Testis (tissue), 5 donors: ENCODE measurements at places on chromosomes 13 and 19.

DNA sequence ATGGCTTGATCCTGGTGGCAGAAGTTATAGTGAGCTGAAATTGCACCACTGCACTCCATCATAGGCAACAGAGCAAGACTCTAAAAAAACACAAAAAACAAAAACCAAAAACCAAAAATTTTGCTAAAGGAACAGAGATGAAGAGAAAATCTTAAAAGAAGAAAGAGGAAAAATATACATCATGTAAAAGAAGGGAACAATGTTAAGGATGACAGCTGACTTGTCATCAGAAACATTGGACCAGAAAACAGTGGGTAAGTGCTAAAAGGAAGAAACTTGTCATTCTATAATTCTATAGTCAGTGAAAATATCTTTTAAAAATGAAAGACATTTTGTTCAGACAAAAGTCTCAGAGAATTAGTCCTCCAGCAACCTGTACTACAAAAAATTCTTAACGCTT is 93.8 kb downstream of the WASF3 start:
- no peak for DNase-seq

- DNase-seq: no peak
These were observed 1524.0 kb downstream of the SLITRK1 start for GRCh38 chr13:82358284-82358683.

DNA sequence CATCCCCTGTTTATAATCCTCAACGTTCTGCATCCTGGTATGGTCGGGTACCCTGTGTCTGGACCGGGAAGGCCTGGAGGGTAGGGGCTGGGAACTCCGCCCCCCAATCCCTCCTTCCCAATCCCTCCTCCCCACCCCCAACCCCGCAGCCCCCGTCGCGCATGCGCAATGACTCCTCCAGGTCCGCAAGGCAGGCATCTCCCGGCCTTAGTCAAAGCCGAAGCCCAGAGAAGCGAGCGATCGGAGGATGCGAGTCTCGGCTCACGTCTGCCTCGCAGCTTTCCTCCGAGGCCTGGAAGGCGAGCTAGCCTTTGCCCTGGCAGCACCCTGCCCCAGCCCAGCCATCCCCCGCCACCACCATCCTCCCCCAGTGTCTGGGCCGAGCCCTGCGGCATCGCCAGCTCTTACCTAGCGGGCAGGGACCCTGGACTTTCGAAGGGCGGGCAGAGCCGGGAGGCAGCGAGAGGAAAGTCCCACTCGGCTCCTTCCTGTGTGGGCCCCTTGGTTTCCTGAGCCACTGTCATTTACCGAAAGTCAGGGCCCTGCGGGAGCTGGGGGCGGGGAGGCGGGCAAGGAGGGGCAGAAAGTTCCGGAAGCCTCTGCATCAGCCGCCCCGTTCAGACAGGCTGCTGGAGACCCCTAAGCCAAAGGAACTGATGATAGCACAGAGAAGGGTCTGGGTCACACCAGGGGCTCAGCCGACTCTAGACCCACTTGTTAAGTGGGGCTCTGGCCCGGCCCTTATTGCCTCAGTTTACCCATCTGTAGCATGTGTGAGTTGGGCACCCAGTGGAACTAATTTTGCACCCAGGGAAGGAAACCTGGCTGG is at the start of gene JAK3:
JAK3 (minus strand) TSS at position 445 of the 829 bp plus-strand sequence. CDS start 3,565 bp downstream, outside the sequence.
- DNase-seq: peak; percentile 71

DNA sequence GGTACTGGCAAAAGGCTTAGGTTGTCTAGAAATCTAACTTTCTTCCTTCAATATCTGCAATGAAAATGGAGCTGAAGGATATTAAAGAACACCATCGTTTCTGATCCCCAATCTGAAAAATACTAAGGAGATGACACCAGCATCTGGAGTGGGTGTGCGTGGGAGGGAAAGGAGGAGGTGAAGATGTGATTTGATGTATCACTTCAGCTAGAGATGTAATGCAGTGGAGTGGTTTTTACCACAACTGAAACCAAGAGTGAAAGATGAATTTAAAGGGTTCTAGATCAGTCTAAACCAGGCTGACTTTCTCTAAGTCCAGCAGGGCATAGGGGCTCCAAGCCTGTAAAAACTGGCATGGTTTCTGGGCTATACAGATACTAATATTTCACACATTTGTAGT is 148.4 kb downstream of the AKAP11 start:
- no peak for DNase-seq

- DNase-seq: no peak
These were observed 730.7 kb downstream of the UQCRFS1 start for GRCh38 chr19:28482221-28482620.

DNA sequence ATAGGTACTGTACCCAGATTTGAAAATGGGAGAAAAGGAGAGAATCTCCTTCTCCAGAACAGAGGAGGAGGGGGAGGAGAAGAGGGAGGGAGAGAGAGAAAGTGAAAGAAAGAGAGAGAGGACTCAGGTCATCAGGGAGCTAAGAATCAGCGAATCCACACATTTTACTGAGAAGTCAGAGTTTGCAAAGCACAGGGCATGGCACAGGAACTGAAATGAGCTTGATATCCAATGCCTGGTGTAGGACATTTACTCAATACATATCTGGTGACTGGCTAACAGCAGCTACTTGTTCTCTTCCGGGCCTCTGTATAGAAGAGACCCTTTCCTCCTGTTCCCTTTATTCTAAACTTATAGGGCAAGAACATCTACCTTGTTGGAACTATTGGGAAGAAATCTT is 375.1 kb downstream of the KLF5 start:
- no peak for DNase-seq

- DNase-seq: no peak
These were observed 3.2 kb downstream of the CRLF1 start for GRCh38 chr19:18603255-18603957.

GRCh38 chr13:41196620-41197019 is 2.3 kb upstream of the KBTBD7 start:
- no peak for DNase-seq

GRCh38 chr19:43316591-43317319 is 36.7 kb upstream of the CD177 start:
- DNase-seq: peak; percentile 67

GRCh38 chr19:40962460-40962961 is 28.6 kb upstream of the CYP2B6 start:
- no peak for DNase-seq

DNA sequence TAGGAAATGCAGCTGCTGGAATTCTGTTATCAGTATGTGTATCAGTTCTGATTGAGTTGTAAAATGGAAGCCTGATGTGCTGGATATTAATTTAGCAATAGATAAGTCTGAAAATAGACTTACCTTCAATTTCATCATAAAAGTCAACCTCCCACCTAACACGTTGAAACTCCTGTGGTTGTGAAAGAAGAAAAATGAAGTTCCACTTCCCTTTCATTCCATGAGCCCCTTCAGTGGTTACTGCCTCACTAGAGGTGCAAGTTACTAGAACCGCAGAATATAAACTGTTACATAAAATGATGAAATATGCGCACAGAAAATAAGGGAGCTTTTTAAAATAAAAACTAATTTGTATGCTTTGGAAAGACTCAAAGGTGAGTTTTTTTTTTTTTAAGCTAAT is 249.2 kb downstream of the SHISA2 start:
- DNase-seq: no peak

- DNase-seq: no peak
These were observed 9.9 kb downstream of the FRY start for GRCh38 chr13:32041429-32041828.

GRCh38 chr13:49821216-49822009 is 28.9 kb upstream of the KPNA3 start:
- no peak for DNase-seq

DNA sequence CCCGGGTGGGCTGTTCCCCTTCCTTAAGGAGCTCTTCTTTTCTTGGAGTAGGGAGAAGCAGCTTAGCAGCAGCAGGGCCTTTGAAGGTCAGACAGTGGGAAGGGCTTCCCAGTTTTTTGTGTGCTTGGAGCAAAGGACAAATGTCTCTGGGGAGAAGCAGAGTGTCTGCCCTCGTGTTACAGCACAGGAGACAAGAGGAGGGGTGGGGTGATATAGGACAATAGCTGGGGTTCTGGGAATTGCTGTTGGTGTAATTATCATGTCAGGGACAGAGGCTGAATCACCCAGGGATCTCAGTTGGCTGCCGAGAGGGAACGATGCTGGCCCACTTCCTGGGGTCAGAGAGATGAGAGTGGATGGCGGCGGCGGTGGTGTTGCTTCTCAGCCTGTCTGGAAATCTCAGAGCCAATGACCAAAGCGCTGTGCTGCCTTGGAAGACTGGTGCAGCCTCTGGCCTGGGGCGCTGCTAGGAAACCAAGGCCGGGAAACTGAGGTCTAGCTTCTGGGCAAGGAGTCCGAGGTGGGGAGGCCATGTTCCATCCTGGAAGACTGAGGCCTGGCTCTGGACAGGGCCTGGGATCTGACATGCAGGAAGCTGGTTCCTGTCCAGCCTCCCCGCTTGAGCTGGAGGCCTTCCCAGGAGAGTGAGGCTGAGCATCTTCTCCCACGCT is 1.2 kb downstream of the INAFM1 start:
- peak; percentile 66 for DNase-seq

GRCh38 chr19:30596813-30597399 is 224.7 kb downstream of the ZNF536 start:
- no peak for DNase-seq

DNA sequence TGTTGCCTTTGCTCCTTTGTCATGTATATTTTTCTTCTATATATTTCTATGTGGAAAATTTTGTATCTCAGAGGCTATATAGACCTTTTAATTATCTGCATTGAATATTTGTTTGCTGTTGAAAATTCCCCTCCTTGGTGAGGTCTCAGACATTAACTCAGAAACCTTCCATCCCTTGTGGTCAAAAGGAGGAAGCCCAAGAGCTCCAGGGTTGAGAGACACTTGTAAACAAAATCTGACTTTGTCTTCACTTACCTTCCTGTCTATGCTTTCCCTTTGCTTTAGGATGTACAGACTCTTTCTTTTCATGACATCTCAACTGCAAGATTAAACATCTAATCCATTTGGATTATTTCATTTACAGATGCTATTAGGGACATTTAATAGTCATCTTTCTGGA is 157.5 kb downstream of the PCDH20 start:
- no peak for DNase-seq

- DNase-seq: no peak
These were observed 333.5 kb downstream of the TSHZ3 start for GRCh38 chr19:31015778-31016177.

- DNase-seq: no peak
These were observed 382.4 kb downstream of the KCTD12 start for GRCh38 chr13:76503766-76504165.

GRCh38 chr19:14114854-14115253 is 2.7 kb downstream of the PRKACA start:
- DNase-seq: peak; percentile 58

GRCh38 chr19:35869327-35870123 is 1.2 kb downstream of the APLP1 start:
- DNase-seq: peak; percentile 83

- no peak for DNase-seq
These were observed 1367.2 kb downstream of the EFNB2 start for GRCh38 chr13:105168295-105168694.

DNA sequence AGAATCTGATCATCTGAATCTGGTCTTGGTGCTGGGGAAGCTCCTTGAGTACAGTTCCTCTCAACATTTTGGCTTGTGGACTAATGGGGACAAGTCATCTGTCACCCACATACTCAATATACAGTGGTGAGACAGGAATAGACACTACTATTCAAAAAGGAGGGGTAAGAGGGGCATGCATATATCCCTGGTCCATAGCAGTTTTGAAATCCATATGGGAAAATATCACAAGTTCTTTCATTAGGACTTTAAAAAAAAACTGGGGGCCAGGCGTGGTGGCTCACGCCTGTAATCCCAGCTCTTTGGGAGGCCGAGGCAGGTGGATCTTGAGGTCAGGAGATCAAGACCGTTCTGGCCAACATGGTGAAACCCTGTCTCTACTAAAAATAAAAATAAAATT is 20.3 kb upstream of the PPP5C start:
- DNase-seq: no peak

DNA sequence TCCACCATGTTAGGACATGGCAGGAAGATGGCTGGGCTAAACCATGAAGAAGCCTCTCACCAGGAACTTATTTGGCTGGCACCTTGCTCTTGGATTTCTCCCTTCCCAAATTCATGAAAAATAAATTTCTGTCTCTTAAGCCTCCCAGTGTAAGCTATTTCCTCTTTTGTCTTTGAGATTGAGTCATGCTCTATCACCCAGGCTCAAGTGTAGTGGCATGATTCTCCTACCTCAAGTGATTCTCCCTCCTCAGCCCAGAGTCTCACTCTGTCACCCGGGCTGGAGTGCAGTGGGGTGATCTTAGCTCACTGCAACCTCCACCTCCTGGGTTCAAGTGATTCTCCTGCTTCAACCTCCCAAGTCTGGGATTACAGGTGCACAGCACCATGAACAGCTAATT is 12.6 kb downstream of the ZNF888 start:
- no peak for DNase-seq

- DNase-seq: no peak
These were observed 772.9 kb upstream of the SLITRK6 start for GRCh38 chr13:86572115-86572514.

- DNase-seq: no peak
These were observed 2.5 kb downstream of the ZC3H4 start for GRCh38 chr19:47111006-47111621.

DNA sequence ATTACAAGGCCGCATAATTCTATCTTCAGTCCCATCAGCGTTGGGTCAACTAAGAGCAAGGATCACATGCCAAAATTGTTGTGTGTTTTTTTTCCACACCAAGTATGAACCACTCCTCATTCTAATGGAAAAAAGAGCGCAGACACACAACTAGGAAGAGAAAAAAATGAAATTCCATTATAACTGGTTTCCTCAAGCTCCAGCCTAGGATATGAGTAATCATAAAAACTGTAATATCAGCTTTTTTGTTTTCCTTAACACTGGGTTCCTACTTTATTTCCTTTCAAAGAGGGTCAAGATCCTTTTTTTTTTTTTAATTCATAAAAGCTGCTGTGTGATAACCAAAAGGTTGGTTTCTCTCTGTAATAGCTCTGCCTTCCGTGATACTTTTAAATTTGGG is 19.4 kb downstream of the TSHZ3 start:
- no peak for DNase-seq

- no peak for DNase-seq
These were observed 114.9 kb upstream of the SOX1 start for GRCh38 chr13:111952032-111952431.

GRCh38 chr19:35689836-35690235 is 14.5 kb upstream of the ZBTB32 start:
- no peak for DNase-seq

DNA sequence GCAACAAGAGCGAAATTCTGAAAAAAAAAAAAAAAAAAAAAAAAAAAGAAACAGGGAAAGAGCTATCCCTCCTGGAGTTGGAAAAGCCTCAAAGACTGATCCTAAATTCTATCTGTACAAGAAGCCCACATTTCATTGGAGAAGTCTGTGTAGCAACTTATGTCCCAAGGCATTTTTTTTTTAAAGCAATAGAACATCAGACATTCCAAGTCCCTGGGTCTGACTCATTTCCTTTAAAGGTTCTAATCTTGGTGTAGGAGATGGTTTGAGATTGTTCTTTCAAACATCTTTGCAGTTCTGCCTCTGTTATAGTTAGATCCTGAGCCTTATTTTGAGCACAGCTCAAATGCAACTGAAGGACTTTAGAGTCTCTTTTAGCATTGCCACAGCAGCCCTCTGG is 706.5 kb upstream of the MIR17HG start:
- DNase-seq: no peak

- peak; percentile 86 for DNase-seq
These were observed 1.1 kb upstream of the FXYD3 start for GRCh38 chr19:35114353-35115176.
